ENCODE measurements at places on chromosomes 2 and 18.

- peak; percentile 72 for DNase-seq
Measured at GRCh38 chr2:199798831-199799580, 52.0 kb downstream of the FTCDNL1 start.

GRCh38 chr2:13050764-13051163 is 334.0 kb downstream of the TRIB2 start:
- DNase-seq = no peak

GRCh38 chr2:10039658-10040410 is 3.5 kb upstream of the KLF11 start:
- DNase-seq = no peak

GRCh38 chr2:219897456-219897855 is 270.0 kb downstream of the SLC4A3 start:
- DNase-seq = no peak

DNA sequence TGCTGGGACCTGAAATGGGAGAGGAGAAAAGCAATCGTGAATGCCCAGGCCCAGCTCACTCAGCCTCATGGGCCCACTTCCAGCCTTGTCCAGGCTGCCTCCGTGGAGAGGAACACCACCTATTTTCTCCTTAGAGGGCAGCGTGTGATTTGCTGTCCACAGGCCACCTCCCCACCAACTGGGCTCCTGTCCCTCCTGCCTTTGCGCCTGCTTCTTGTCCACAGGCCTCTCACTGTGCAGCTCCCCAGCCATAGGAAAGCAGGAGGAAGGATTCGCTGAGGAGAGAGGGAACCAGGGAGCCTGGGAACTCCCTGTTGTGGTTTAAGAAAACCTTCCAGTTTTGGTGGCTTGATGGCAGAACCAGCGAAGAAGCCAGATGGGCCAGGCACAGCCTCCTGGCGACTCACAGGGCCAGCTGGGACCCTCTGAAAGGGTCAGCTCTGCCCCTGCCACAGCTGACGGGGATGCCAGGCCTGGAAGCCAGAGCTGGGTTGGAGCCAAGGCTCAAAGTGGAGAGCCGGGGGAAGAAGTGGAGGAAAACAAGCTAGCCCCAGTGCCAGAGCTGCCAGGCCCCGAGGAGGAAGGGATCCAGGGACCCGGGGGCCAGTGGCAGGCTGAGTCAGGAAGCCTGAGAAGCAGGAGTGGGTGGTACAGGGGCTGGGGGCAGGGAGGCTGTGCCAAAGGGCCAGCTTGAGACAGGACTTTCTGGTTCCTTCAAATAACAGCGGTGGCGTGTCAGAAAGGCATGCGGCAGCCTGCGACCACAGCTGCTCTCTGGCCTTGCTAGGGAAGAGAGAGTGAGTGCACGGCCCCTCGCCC is 9.9 kb downstream of the TMBIM1 start:
- DNase-seq = peak; percentile 93

DNA sequence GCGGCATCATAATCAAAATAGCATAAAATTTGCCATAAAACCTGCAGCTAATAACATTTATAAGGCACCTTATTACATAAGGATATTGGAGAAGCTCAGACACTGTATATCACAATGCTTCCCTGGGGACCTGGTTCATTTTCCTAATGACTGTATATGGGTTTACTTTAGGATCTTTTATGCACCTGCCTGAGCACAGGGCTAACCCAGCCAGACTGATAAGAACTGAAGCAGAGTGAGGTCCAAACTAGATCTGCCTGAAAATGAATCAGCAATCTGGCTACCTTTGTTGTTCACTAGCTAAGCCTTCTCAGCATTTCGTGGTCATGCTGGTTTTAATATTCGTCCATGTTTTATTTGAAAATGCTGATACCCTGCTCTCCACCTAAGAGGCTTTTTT is 1922.3 kb upstream of the CELF4 start:
- DNase-seq = no peak

DNA sequence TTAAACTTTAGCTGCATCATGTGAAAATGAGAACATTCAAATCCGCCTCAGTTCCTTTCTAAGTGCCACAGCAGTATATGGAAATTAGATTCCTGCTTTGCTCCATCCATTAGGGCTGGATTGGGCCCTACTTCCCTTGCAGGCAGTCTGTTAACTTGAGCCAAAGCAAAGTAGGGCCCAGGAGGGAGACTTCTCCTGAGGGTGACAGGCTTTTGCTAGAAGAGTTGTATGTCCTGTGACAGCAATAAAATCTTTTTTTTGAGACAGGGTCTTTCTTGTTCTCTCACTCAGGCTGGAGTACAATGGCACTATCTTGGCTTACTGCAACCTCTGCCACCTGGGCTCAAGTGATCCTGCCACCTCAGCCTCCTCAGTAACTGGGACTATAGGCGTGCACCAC is 28.1 kb downstream of the VIL1 start:
- no peak for DNase-seq

GRCh38 chr18:67517444-67517765 is 885 bp upstream of the DSEL start:
- DNase-seq = no peak

DNA sequence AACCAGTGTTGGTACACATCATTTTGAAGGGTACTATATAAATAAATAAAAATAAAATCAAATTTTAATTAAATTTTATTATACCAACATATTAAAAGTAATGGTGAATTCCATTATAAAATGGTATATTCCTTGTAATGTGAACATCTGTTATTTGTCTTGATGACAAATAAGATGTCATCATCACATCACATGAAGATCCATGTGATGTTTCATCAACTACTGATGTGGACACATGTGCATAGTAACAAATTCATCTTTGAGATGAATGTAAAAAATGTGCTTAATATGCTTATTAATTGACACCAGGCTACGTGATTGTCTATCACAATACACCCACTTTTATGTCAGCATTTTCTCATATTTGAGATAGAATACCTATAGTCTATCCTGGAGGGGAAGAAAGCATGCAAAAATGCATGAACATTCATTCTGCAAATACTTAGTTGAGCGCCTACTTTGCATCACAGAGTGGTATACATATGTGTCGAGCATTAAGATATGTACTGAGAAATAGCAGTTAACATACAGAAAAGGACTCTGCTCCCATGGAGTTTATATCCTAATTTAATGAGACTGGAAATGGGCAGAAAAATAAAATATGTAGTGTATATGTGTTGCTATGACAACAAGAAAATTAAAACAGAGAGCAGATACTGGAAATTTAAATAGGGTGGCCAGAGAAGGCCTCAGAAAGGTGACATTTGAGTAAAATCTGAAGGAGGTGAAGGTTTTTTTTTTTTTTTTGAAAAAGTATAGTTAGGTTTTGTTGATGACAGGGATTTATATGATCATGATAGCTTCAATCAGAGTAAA is 281.1 kb downstream of the ARHGAP15 start:
- DNase-seq = no peak

DNA sequence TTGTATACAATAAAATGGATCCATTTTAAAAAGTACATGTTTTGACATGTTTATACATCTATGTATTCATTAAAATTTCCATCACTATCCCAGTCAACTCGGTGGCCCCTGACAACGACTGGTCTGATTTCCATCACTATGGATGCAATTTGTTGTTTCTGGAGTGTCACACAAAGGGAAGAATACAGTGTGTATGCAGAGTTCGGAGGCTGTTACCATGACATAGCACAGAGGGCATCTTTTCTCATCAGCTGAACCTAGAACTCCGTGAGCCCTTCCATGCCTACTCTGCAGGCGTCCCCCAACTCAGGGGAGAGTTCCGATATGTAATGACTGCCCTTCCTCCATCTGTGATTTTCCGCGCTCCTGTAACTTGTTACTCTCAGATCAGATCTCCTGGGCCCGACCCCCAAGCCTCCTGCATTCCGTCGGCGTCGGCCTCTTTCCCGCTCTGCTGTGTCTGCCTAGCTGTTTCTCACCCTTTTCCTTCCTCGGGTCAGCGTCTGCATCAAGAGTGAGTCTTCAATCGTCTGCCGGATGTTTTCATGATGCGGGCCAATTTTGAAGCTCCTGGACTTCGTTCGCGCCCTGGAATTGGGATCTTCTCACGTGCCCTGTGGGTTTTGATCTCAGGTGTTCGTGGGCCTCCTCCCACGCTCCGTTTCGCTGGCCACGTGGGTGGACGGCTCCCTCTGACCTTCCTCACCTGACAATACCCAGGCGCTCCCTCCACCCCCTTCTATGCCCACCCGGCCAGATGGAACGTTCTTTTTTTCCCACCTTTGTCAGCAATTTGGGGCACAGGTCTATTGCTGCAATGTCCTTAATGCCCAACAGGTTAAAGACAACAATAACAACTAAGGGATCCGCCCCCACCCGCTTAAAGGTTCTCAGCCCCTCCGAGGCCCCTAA is 161.0 kb downstream of the TWIST2 start:
- DNase-seq = no peak

DNA sequence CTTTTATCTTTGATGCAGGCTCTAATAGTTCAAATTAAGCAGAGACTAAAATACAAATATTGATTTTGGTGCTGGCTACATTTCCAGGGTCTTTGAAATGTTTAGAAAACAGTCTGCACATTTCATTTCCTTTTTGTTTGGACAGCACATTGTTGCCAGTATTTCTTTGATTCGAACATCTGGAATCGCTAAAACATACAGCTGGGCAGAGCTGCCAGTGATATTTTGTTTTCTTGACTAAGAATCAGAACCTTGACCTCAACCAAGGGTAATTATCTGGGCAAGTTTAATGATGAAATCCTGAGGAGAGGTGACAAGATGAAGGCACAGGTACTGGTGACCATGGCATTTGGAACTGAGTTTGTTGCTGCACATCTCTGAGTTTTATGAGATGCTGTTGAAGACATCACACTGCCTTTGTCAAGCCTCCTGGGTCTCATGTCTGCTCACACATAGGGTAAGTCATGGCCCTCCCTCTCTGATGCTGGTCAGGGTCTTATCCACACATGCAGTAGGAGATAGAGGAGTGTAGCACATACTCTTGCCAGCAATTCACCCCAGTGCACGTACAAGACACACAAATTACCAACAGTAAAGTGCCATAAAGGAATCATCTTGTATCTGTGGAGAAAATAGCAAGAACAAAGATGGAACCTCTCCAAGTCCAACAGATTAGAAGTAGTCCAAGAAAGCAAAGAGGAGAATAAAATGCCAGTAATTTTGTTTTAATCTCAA is 391.9 kb downstream of the RND3 start:
- no peak for DNase-seq

DNA sequence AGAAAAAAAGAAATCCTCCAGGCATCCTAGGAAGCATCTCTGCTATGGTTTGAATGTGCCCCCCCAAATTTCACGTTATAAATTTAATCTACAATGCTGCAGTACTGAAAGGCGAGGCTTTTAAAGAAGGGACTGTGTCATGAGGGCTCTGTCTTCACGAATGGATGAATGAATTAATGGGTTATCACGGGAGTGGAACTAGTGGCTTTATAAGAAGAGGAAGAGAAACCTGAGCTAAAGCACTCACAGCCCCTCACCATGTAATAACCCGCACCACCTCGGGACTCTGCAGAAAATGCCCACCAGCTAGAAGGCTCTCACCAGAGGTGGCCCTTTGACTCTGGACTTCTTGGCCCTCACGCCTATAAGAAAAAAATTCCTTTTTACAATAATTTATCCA is 27.6 kb downstream of the RNU4ATAC start:
- DNase-seq = no peak

DNA sequence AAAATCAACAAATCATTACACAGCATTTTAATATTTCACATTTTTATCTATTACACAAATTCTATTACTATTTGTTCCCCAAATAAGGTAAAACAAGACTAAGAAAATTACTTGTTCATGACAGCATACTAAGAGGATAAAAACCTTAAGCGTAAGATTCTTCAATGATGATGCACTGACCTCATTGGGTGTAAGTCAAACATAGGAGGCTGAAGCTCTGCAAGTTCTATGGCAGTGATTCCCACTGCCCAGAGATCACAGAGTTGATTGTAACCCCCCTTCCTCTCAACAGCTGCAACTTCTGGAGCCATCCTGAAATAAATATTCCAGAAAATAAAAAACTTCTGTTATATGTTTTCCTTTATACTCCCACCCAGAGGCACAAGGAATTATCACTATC is 82.2 kb upstream of the CDKL4 start:
- DNase-seq = no peak

- DNase-seq = peak; percentile 5
Measured at GRCh38 chr2:200509235-200509611, 645 bp downstream of the KCTD18 start.

GRCh38 chr2:173358616-173359015 is 3.9 kb downstream of the CDCA7 start:
- DNase-seq = no peak

GRCh38 chr2:14134771-14135170 is 497.7 kb upstream of the LRATD1 start:
- no peak for DNase-seq

DNA sequence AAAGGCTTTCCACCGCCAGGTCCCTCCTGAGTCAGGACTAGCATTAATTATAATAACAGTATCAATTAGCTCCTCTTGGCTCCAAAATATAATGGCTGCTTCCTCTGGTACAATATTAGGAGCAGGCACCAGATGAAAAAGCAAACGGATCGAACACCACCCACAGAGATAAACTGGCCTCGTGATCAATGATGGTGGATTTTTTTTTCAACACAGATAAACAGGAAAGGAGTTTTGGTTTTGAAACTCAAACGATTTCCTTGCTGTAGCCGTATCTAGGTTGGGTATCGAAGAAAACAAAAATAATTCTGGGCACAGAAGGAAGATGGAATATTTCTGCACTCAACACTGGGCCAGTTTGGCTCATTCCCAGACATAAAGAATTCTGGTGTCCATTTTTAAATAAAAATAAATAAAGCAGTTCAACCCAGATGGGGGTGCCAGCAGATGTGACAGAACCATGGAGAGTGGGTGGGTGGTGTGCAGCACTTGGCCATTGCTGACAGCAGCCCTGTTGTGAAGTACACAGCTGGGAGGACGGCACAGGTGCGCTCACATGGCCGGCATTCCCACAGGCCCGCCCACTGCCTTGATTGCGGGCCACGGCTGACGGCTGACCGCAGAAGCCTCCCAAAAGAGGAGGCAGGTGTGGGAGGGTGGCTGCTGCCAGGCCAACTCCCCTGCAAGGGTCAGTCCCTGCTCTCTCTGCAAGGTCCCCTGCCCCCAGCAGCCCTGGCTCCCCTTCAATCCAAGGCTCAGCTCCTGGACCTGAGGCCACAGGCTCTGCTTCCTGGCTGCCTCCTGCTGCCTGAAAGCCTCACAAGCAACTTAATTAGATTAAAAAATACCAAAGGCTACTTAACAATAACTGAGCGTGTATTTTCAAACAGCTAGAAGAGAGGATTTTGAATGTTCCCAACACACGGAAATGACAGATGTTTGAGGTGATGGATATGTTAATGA is 351.9 kb upstream of the ID2 start:
- no peak for DNase-seq

DNA sequence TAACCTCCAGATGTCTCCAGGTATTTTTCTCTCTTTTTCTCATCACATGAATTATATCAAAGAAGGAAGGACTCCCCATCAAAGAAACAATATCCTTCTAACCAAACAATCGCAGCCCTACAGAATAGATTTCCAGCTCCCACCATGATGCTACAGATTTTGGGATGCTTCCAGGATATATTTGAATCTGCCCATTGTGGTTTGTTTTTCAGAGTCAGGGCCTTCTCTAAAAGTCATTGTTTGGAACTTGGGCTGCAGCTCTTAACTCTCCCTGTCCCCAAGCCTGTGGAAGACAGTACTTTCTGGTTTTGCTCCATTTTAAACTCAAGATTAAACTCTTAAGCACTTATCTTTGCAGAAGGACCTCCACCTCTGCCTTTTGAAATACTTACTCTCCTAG is 223.2 kb downstream of the PMAIP1 start:
- no peak for DNase-seq

- DNase-seq = no peak
Measured at GRCh38 chr2:189375842-189376241, 65.4 kb upstream of the WDR75 start.
